ENCODE measurements at places on chromosomes 2 and 18.
A peak's percentile ranks its signal among the peaks of the same experiment; 100 is the strongest.

DNA sequence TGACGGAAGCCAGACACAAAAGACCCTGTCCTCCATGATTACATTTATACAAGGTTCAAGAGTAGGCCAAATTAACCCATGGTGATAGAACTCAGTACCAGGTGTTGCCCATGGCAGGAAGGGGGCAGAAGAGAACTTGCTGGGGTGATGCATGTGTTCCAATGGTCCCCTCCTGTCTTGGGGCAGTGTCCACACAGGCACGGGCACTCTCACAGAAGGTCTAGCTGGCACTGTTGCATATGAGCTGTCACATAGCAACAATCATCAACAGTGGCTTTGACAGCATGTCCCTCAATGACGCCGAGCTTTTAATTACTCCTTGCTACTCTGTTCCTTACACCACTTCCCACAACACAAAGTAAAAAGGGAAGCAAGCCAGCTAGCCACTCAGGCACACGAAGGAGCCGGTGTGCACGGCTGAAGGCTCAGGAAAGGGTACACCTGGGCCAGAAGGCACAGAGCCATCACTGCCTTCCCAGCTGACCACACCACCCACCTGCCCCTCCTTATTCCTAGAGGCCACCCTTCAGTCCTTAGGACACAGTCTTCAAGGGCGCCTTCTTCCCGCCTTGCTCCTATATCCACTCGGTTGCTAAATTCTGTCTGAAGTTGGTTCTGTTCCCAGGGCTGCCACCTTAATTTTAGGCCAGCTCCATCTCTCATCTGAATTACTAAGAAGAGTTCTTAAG lies 28.9 kb downstream of the RPL31 start:
- no peak for DNase-seq

DNA sequence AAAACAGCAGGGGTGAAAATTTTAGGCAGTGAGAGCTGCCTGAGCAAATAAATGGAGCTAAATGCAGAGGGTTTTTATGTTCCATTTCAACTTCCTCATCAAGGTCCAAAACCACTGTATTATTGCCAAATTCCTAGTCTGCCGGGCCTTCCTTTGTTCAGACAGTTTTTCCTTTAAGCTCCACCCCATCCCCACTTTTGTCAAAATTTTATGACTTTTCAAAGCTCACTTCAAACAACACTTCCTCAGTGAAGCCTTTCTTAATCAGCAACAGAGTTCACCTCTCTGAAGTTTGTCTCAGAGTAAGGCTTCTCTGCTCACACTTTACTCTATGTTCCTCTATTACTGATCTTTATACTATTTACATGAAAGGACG lies 81.3 kb downstream of the CERKL start:
- no peak for DNase-seq

DNA sequence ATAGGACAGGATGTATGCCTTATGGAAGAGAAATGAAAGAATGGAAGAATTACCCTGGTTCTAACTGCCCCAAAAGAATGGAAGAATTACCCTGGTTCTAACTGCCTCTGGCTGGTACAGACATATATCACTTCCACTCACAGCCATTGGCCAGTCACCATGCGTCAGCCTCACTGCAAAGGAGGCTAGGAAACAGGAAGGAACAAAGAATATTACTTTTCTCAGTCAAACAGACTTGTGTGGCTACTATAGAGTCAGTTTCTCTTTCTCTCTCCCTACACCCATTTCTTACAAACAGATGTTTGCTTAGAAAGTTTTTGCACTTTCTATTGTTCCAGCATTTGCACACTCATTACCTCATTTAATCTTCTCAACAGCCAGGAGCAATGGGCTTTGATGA lies 1111.1 kb upstream of the KLHL29 start:
- DNase-seq: no peak

DNA sequence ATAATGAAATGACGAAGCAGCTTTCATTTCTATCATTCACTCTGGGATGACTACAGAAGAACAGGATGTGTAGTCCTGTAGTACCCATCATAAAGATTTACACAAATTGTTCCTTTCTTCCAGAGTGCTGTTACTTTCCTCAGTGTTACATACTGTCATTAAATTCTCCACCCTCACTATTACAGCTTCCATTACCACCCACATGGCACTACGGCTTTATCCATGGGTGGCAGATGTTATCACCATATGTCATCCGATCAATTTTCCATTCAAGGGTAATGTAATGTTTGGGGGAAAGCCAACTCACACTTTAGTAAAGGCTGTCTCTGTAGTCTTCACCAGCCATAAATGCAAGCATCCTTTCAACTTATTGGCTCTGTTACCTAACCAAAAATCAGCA lies 7.1 kb upstream of the CSRNP3 start:
- no peak for DNase-seq

GRCh38 chr2:223442847-223443246 lies 159.3 kb downstream of the SCG2 start:
- DNase-seq: no peak

DNA sequence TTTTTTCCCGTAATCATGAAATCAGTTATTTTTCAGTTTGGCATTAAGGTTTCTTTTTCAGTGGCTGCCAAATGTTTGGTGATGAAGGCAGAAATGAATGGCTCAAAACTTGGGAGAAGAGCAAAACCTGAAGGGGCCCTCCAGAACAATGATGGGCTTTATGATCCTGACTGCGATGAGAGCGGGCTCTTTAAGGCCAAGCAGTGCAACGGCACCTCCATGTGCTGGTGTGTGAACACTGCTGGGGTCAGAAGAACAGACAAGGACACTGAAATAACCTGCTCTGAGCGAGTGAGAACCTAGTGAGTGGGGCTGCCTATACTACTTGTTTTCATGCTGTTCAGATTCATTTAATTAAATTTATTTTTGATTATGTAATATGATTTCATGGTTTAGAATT lies 29.2 kb upstream of the MSH2 start:
- peak; percentile 40 for DNase-seq

GRCh38 chr18:51531501-51531900 lies 334.0 kb upstream of the MEX3C start:
- DNase-seq: no peak

GRCh38 chr2:88281302-88282217 lies 111.4 kb downstream of the THNSL2 start:
- no peak for DNase-seq

DNA sequence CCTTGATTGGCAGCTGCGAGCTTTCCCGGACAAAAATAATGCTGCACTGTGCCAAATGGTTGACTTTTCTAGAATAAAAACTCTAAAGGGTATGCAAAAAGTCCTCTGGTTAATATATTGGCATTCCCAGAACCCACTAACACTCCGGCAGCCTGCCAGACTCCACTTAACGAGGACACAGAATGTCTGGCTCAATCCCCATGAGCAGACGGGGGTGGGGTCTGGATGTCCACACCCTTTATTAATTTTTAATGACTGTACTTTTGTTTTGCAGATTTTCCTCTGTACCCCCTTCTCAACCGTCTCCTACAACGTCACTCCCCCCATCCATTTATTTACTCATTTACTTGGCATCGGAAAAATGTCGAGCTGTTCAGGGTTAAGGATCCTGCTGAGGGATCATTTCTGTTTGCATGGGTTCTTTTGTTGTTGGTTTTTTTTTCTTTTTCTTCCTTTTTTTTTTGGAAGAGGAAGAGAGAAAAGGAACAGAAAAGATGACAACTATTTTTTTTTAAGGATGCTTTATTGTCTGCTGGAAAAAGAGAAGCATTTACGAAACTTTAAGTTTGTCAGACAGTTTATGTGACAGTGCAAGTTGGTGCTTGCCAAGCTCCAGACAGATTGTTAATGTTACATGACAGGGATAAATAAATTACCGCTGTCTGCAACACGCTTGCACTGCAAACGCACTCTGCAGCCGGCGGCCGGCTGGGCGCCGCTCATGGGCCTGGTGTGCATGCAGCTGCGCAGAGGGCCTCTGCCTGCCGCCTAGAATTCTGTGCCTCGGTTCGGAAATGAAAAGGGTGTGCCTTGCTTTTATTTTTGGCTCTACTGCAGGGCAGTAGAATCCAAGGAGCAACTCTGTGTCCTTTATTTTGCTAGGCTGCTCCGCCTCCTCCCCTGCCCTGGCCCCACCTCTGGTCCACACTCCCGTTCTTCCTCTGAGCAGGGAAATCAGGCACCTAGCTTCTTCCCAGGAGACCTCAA lies 3.6 kb downstream of the LDLRAD4 start:
- no peak for DNase-seq

DNA sequence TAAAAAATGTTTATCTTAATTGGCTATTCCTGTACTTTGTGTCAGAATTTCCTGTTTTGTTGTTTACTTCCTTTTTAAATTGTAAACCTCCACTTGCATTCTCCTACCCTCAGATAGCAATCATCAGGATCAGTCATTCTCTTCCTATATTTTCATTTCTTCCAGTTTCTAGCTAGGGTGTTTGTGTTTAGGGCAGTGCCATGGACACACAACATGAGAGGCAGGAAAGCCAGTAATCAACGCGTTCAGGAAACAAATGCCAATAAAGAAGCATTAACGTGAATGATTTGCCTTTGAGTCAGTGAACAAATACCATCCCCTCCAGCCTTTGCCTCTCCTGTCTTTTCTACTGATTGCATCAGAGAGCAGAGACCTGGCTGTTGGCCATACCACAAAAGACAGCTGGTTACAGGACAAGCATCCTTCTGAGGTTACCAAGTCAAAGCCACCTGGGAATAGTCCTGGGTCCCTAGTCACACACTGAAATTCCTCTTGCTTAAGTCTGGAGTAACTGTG lies 56.7 kb upstream of the FHL2 start:
- DNase-seq: no peak

GRCh38 chr2:233021771-233022170 lies 8.7 kb upstream of the NGEF start:
- no peak for DNase-seq

- no peak for DNase-seq
Observed at GRCh38 chr2:29063056-29063455, 11.3 kb downstream of the PCARE start.

GRCh38 chr2:32498306-32498705 lies 129.5 kb upstream of the TTC27 start:
- no peak for DNase-seq

- DNase-seq: no peak
Observed at GRCh38 chr2:97858442-97858841, 137.3 kb downstream of the TMEM131 start.

DNA sequence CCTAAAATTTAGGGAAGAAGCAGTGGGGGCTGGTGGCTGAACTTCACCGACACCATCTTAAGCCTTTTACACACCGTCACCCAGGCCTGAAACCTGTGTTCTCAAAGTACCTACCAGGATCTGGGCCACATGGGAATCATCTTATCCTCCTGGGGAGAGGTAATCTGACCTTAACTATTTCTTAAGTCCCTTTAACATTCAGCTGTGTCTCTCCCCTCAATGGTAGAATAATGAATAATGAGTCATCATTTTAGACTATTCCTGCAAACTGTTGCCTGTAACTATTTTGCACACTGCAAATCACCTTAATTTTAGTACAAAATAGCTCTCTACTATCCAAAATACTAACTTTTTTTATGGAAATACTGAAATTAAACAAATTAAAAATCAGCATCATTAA lies 149.4 kb upstream of the KLF7 start:
- DNase-seq: no peak

GRCh38 chr2:235394278-235394828 lies 99.5 kb upstream of the AGAP1 start:
- peak; percentile 38 for DNase-seq

DNA sequence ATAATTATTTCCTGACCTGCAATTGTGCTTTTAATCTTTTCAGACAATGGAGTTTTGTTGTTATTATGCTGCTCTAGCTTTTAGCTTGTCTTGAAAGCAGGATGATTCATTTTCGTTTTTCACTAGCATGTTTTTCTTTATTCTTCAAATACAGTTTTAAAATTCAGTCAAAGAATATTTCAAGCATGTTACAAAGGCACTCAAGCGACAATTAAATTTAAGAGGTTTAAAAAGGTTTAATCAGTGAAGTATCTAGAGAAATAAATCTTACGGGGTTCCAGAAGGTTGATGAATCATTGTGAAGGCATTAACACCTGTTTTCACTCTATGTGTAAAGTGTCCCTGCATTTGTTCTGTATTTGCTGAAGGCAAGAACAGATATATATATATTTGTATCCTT lies 390.7 kb upstream of the TMEFF2 start:
- DNase-seq: no peak

GRCh38 chr2:172847188-172847587 lies 111.5 kb downstream of the RAPGEF4 start:
- no peak for DNase-seq

DNA sequence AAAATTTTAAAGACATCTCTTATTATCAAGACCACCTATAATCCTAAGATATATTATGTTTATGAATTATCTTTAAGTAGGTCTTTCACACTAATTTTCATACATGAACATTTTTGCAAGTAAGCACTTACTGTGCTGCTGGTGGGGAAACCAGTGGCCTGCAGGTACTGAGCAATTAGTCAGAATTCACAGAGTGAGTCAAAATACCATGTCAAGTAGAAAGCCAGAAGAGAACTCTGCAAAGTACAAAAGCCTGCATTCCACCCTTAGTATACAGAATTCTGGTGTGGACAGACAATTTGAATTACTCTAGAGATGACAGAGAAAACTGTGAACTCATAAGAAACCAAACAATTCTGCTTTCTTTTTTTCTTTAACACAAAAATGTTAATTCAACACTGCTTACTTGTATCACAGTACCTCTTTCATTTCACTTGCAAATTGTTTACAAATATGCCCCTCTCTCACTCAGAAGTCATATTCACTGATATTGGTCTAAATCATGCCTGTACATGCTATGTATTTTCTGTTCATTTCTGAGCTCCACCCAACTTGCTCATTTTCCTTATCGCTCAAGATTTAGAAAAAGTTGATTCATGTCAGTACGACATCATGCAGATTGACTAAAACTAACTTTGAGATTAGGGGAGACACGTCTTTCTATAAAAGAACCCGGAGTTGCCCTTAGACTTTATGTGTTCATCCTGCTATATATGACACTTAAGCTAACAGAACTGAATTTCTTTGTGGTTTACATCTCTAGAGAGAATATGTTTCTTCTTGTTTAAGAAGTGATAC lies 182.9 kb downstream of the IKZF2 start:
- no peak for DNase-seq

- no peak for DNase-seq
Observed at GRCh38 chr2:127101756-127102477, 5.0 kb downstream of the BIN1 start.

GRCh38 chr2:130836501-130837174 lies at the start of gene ARHGEF4:
Gene ARHGEF4, plus strand, starts transcription at chr2:130836914. Its CDS starts 40 bp downstream, at chr2:130836954.
- peak; percentile 90 for DNase-seq

DNA sequence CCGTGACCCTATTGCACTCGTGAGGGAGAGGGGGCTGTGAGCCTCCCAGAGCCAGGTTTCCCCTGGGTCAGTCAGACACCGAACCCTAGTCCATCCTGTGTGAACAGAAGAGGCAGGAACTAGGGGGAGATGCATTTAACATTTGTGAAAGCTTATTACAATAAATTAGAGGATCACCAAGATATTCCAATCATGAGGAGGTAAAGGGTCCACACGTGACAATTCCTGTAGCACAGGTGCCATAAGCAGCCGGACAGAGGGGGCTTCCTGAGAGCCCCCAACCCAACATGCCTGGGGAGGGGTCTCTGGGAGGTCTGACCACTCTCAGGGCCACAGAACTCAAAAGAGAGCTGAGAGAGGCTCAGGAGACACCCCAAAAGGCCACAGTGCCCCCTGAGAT lies 93.3 kb downstream of the KCNF1 start:
- no peak for DNase-seq
